ENCODE measurements at places on chromosomes 16 and 17.

GRCh38 chr17:9768381-9768934 is 22.9 kb downstream of the DHRS7C start:
- peak; percentile 23 for DNase-seq

GRCh38 chr17:1059131-1059795 is 62.3 kb downstream of the TIMM22 start:
- DNase-seq = no peak

GRCh38 chr16:88929091-88929445 is 47.9 kb downstream of the CBFA2T3 start:
- no peak for DNase-seq

- DNase-seq = no peak
Measured at GRCh38 chr17:75723171-75723930, 2.1 kb downstream of the ITGB4 start.

GRCh38 chr17:57257195-57257894 is 1.0 kb downstream of the MSI2 start:
- DNase-seq = peak; percentile 37

- no peak for DNase-seq
Measured at GRCh38 chr17:70096861-70097260, 21.8 kb downstream of the KCNJ16 start.

GRCh38 chr16:56525236-56525635 is 5.4 kb upstream of the BBS2 start:
- no peak for DNase-seq

Data from CD4-positive, alpha-beta T cell treated with Interleukin-12 subunit alpha and Interleukin-12 subunit beta, for 1 hour (primary cell).